GM12865 (cell line): ENCODE measurements at places on chromosomes 11 and 22.
A peak's percentile ranks its signal among the peaks of the same experiment; 100 is the strongest.

- peak; percentile 62 for DNase-seq
Measured at GRCh38 chr11:118171269-118172062, 5.0 kb downstream of the SCN2B start.

GRCh38 chr11:90310210-90310609, 87.4 kb upstream of the CHORDC1 start:
- DNase-seq: no peak

- no peak for DNase-seq
Measured at GRCh38 chr11:985406-985805, 51.1 kb downstream of the MUC6 start.

DNA sequence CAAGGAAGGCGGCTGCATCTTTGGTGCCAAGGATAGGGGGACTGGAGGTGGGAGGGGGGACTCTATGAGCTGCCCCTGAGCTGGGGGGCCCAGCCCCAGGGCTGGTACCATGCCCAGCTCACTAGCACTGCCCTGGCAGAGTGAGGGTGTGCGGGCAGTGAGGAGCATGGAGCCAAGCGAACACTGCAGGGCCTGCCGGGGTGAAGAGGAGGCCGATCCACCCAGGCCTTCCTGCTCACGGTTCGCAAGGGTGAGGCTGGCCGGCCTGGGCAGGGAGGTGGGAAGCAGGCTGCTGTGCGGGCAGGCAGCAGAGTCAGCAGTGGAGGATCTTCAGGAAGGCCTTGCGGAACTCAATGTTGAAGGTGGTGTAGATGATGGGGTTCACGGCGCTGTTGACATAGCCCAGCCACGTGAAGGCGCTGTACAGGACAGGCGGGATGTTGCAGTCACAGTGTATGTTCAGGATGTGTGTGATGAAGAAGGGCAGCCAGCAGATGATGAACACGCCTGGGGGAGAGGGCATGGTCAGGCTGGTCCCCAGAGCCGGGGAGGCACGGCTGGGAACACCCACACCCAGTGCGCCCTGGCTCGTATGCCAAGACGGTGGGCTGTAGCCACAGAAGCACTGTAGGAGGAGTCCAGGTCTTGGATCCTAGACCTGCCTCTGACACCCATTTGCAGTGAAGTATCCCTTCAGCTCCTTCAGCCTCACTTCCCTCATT, 23.0 kb downstream of the ANKK1 start:
- no peak for DNase-seq

DNA sequence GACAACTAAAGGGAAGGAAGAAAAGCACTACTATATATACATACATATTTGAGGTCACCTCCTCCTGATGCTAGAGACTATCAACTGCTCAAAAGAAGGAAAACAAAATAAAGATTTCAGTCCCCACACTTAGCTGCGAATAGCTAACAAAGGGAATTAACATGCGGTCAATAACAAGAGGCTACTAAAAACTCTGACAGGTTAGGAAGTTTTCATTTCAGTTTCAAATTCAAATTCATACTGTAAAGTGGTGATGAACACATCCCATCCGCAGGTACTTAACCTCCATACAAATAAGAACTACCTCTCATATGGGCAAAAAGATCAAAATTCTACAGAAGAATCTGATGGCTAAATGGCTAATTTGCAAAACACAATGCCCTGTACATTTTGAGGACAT, 2.6 kb downstream of the NAP1L4 start:
- DNase-seq: peak; percentile 62
